ENCODE measurements at places on chromosomes 3 and 15. TPM values are rescaled to one million over a fixed set of nuclear protein-coding genes. Genes with fewer than 3 reads are reported as not detected.

DNA sequence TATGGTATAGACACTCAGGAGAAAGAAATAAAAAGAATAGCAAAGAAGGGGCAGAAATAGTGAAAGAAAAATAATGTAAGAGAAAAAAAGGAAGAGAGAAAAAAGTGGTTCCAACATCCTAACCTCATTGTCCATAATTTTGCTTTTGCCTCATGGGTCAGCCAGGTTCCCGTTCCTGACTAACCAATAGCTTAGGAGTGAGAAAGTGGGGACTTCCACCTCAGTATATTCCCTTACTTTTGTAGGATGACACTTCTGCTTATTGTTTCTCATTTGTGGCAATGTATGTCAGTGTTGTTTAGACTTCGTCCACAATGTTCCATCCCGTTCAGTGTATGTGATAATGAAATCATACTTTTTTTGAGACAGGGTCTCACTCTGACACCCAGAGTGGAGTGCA, 9.3 kb upstream of the SLC12A8 start:
- H3K27ac ChIP-seq: no peak overlapping the region
- DNase-seq: no peak
- peaks cover 5% of the 10 kb centered on the region for H3K4me1 ChIP-seq
- H3K27me3 ChIP-seq: no peaks in the 10 kb centered on the region

GRCh38 chr15:37880009-37880834, 54.2 kb upstream of the TMCO5A start:
- no peak for DNase-seq
- no peaks in the 10 kb centered on the region for H3K4me1 ChIP-seq
- H3K36me3 ChIP-seq: no peaks in the 10 kb centered on the region
- no peaks in the 10 kb centered on the region for H3K27me3 ChIP-seq

The XCR1 gene
- total RNA-seq: 0.20 TPM

The PATL2 gene
- total RNA-seq: 17.4 TPM

- H3K27me3 ChIP-seq: no peaks in the 10 kb centered on the region
- no peak overlapping the region for H3K4me3 ChIP-seq
- no peak overlapping the region for H3K27ac ChIP-seq
- H3K4me1 ChIP-seq: no peaks in the 10 kb centered on the region
- no peaks in the 10 kb centered on the region for H3K36me3 ChIP-seq
- no peak for DNase-seq
Measured at GRCh38 chr3:169054471-169054870, 609.0 kb downstream of the MECOM start.

The CP gene
- not detected for total RNA-seq

GRCh38 chr15:91865486-91865885, 12.0 kb downstream of the SLCO3A1 start:
- no peak overlapping the region for H3K4me3 ChIP-seq
- H3K27ac ChIP-seq: no peak overlapping the region
- H3K4me1 ChIP-seq: peaks cover 85% of the 10 kb centered on the region
- peaks cover 5% of the 10 kb centered on the region for H3K36me3 ChIP-seq
- H3K27me3 ChIP-seq: no peaks in the 10 kb centered on the region

- peaks cover 47% of the 10 kb centered on the region for H3K36me3 ChIP-seq
- DNase-seq: no peak
- H3K4me1 ChIP-seq: no peaks in the 10 kb centered on the region
Measured at GRCh38 chr3:11563865-11564185, 79.9 kb downstream of the VGLL4 start.

DNA sequence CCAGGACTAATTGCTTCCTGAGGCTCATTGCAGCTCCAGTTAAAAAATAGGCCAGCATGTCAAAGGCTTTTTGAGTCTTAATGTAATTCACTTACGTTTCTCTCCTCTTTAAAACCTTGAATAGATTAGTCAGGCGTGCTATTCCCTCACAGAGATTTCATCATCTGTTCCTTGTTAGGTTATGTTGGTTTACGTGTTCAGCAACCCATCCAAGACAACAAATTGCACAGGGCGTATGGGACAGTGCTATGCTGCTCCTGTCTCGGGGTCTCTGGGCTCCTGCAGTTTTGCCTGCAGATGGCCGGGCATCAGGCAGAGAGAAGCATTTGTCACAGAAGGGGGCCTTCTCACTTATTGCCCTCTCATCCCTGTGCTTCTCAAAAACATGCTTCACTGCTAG, 117.1 kb downstream of the CHDH start:
- H3K36me3 ChIP-seq: no peaks in the 10 kb centered on the region
- no peak for DNase-seq
- no peak overlapping the region for H3K4me3 ChIP-seq
- no peaks in the 10 kb centered on the region for H3K4me1 ChIP-seq
- H3K27me3 ChIP-seq: peaks cover 4% of the 10 kb centered on the region

The HRG gene
- not detected for total RNA-seq

The IGSF10 gene
- total RNA-seq: not detected

- H3K4me3 ChIP-seq: no peak overlapping the region
- H3K4me1 ChIP-seq: no peaks in the 10 kb centered on the region
Measured at GRCh38 chr3:60440869-60441268, 810.4 kb downstream of the FHIT start.

The C3orf38 gene
- total RNA-seq: 45.9 TPM

DNA sequence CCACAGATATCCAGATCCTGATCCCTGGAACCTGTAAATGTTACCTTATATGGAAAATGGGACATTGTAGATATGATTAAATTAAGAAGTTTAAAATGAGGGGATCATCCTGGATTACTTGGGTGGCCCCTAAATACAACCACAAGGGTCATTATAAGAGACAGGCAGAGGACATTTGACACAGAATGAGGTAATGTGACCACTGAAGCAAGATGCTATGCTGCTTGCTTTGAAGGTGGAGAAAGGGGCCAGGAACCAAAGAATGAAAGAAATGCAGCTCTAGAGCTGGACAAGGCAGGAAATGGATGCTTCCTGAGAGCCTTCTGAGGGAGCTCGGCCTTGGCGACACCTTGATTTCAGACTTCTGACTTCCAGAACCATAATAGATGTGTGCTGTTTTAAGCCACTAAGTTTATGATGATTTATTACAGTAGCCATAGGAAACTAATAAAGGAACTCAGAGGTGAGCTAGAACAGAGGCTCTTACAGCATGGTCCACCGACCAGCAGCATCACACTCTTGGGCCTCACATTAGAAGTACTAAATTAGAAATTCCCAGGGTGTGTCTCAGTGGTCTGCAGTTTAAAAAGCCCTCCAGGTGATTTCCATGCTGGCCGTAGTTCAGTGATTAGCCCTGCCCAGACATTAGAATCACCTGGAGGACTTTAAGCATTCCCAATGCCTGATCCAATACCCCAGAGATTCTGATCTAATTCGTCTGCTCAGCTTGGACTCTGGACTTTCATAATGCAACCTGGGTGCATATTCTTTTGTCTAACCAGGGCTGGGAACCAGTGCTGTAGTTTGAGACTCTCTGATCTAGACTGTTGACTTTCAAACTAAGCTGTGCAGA, 7.5 kb downstream of the COLQ start:
- peaks cover 13% of the 10 kb centered on the region for H3K4me1 ChIP-seq
- no peak overlapping the region for H3K27ac ChIP-seq
- no peak overlapping the region for H3K4me3 ChIP-seq
- H3K27me3 ChIP-seq: no peaks in the 10 kb centered on the region
- H3K36me3 ChIP-seq: no peaks in the 10 kb centered on the region
- DNase-seq: no peak

Data from CD4-positive, alpha-beta T cell (primary cell).